Stimulated activated CD4-positive, alpha-beta T cell treated with anti-CD3 and anti-CD28 coated beads, Interleukin-15, amount 100 ng/mL, for 1 hour (primary cell): ENCODE measurements at places on chromosomes 4 and X.

GRCh38 chr4:177737387-177737940, 295.2 kb upstream of the AGA start:
- DNase-seq, result no peak

DNA sequence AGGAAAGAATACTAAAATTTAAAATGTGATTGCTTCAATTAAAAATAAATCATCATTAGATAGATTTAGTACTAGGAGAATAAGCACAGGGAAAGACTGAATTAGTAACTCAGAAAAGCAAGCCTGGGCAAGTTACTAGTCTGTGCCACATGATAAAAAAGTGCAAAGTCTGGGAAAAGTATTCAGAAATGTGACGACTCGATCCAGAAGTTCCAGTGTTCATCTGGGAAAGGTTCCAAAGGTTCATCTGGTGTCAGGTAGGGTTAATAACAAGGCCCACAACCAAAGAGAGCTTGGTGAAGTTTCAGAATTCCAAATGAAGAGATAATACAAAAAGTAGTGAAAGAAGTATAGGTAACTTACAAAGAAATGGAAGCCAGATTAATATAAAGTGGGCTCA, 78.3 kb upstream of the ARSJ start:
- no peak for DNase-seq

GRCh38 chr4:84905646-84906045, 60.8 kb downstream of the WDFY3 start:
- DNase-seq, result no peak

DNA sequence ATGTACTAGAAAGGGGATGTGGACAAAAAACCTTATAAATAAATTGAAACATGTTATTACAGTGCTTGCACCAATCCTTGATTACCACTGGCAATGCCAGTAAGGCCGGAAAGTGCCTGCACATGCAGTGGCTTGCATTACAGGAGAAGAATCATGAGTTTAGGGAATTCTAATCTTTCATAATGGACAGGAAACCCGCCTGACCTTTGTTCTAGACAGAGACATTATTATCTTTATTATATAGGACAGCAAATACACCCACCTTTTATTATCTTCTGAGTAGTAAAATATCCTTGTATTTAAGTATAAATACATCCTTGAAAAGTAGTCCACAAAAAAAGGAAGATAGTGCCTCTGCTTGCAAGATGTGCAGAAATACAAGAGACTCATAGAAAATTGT, 379.9 kb upstream of the LCORL start:
- no peak for DNase-seq

DNA sequence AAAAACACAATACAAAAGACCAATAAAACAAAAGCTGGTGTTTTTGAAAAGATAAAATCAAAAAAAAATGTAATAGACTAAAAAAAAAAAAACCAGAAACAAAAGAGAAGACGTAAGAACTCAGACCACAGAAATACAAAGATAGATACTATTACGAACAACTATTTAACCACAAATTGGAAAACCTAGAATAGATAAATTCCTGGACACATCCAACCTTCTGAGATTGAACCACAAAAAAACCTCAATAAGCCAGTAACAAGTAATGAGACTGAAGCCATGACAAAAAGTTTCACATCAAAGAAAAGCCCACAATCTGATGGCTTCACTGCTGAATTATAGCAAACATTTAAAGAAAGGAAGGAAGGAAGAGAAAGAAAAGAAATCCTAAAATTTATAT, 16.2 kb downstream of the RCHY1 start:
- DNase-seq, result no peak

DNA sequence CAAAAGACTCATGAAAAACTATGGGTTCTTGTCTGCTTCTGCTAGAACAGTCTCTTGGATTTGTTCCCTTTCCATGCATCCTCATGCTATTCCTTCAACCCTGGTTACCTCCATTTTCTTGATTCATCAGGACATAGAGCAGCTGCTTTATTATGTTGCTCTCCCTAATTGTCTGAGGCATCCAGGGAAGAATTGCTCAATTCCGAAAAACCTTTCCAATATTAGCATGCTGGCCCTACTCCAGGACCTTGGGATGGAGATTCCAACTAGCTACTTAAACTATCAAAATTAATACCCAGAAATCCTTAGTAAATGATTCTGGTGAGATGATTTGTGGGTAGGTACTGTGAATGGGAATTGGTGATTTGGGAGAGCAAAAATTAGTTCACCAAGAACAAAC, 56.6 kb upstream of the FAM47B start:
- no peak for DNase-seq

DNA sequence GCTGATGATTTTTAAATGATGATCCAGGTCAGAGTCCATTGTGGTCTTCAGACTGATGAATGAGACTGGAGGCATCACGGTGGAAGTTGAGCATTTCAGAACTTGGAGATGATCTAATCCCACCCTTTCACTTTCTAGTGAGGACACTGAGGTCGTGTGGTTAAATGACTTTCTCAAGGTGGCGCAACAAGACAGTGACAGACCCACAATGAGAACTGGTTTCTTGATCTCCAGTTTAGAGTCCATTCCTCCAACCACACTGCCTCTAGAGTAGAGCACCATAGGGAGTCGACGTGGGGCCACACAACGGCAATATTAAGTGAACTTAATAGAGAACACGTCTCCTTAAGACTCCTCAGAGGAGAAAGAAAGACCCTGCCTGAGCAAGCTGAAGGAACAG, 381.0 kb downstream of the UNC5C start:
- no peak for DNase-seq

GRCh38 chrX:80237072-80237471, 183.2 kb upstream of the TENT5D start:
- no peak for DNase-seq

DNA sequence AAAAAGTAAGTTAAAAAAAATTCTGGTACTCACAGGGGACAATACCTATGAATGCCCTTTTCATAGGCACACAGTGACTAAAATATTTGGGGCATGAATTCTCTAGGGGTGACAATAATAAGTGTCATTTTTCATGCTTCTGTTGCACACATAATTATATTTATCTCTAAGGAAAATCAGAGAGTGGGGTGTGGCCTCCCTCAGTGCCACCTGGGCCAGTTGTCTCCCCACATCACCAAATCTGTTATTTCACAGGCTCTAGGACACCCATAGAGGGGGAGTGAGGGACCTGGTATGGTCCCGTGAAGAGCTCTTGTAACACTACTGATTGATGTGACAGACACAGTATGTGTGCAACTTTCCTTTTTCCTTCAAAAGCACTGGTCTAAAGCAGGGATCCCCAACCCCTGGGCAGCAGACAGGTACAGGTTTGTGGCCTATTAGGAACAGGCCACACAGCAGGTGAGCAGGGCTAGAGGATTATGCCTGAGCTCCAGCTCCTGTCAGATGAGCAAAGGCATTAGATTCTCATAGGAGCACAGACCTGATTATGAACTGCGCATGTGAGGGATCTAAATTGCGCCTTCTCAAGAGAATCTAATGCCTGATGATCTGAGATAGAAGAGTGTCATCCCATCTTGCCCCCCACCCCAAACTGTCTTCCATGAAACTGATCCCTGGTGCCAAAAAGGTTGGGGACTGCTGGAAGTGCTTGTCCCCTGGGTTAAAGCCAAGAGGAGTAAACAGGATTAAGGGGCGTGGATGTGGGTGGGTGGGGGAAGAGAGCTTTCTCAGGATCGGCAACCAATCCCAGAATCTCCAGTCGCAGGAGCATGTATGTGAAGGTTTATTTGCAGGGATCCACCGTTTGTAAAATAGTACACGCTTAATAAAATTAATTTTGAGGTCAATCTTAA, 856 bp downstream of the SLC9B1 start:
- DNase-seq, result no peak

GRCh38 chr4:71553605-71554004, 214.8 kb downstream of the SLC4A4 start:
- DNase-seq, result no peak

DNA sequence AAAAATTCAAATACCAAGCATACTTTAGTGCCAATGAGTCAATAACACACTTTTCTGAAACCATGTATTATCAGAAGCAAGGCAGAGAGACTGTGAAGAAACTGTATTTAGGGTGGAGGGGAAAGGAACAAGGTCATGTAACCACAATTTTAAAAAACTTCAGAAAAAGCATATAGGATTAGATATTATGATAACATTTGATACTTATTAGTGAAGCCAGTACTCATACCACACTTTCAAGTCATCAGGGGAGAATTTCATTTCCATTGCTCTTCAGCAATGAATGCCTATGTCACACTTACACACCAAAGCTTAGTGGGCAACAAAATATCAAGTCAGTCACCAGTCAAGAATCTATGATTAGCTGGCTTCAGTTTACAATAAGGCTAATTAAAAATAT, 602.2 kb downstream of the IL15 start:
- DNase-seq, result no peak

DNA sequence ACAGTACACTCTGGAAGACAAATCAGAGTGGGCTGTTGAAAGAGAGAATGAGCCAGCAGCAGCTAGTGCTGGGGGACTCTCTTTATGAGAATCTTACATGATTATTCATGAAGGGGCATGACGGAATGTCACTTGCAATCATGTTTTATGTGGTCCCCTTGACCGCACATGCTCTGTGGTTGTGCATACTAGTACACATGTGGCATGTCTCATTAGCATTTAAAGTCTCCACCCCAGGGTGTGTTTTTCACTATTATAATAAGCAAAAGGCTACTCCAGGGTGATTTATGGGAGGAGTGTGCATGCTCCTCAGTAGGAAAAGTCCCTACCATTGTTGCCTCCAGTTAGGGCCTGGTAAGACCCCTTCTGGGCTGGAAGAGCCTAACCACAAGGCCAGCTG, 30.7 kb upstream of the MAGEA11 start:
- DNase-seq, result no peak

GRCh38 chrX:133970076-133970475, 15.3 kb downstream of the GPC3 start:
- no peak for DNase-seq

GRCh38 chr4:5124876-5125275, 73.6 kb downstream of the STK32B start:
- DNase-seq, result no peak

- no peak for DNase-seq
These were observed 33.6 kb downstream of the CHM start for GRCh38 chrX:86013792-86014191.

- no peak for DNase-seq
These were observed 795 bp upstream of the BRWD3 start for GRCh38 chrX:80810365-80810978.

DNA sequence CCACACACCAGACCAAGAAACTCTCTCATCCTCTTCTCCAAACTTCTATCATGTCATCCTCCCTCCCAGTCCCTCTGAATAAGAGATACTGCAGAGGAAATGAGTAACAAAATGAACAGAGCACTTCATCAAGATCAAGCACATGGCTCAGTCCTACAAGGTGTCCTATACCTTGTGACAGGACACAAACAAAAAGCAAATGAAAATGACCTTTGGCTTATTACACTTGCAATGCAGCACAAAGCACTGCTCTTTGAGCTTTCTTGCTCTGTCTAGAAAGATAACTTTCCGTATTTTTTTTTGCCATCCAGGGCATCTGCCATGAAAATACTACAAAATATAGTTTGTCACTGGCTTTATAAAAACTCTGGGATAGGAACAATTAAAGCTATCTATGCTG, 402.7 kb downstream of the HNRNPD start:
- no peak for DNase-seq

DNA sequence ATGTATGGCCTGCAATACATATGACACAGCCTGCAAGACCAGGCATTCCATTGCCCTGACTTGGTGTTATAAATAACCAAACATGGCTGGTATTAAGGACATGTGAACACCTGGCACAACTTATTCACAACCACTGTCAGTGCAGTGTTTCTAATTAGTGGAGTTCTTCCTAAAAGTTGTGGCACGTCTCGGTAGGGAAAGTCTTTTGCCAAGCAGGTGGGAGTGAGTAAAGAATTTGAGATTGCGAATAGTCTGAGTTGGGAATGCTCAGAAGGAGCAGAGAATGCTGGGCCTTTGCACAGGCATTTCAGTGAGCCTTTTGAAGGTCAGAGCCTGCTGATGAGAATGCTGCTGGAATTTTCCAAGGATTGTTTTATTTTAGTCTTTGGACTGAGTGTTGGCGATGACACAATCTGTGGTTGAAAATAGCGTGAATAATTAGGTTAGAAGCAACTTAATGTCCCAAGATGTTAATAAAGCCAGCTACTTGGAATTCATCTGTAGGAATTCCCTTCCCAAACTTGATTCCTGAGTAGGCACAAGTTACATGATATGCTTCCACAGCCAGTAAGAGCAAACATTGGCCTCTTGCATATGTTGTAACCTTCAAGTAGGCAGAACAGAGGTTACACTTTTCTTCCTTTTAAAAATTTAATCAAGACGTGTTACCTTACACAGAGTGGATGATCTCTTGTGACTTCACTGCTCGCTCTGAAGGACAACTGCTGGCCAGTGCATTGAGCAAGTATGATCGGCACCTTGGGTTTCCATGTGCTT, 83.6 kb upstream of the PGRMC2 start:
- DNase-seq, result no peak

GRCh38 chr4:10082047-10082446, 34.6 kb downstream of the WDR1 start:
- DNase-seq, result no peak

GRCh38 chr4:154779362-154779947, 1.6 kb upstream of the RBM46 start:
- no peak for DNase-seq

DNA sequence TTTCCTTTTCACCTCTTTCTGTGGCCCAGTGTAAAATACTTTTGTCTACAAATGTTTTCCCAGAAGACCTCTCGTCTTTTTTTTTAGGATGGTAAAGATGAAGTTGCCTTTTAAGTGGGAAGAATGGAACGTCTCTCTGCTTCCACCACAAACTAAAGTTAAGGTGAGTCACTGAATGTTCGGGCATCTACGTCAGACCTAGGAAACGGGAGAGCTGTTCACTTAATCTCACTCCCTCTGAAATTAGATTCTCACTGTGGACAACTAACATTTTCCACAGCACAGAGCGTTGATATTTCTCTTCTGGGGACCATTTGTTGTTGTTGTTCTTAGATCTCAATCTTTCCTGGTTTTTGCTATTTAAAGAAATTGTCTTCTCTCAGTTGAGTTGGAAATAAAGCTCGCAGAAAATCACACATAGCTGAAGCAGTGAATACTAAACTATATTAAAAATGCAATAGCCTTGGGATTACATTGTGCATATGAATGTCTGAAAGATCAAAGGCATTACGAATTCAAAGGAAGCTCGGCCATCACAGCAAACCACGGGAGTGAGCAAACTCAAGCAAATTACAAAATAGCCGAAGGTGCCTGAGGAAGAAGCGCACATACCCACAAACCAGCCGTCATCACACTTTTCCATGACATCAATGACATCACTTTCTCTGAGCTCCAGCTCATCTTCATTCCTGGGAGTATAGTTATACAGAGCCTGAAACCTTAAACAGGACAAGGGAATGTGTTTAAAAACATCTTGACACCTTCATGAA, 53.9 kb upstream of the PDLIM3 start:
- no peak for DNase-seq

- DNase-seq, result no peak
These were observed 524.0 kb downstream of the DMD start for GRCh38 chrX:32687379-32687778.

GRCh38 chr4:105624530-105624929, 72.1 kb downstream of the ARHGEF38 start:
- DNase-seq, result no peak

GRCh38 chr4:7135389-7135746, 57.0 kb upstream of the SORCS2 start:
- no peak for DNase-seq

GRCh38 chr4:154491341-154492271, at the start of gene DCHS2:
Gene DCHS2 (minus strand): TSS chr4:154491799. CDS start chr4:154491355, 444 bp downstream.
- DNase-seq, result no peak
